ENCODE measurements at places on chromosomes 4 and X.

DNA sequence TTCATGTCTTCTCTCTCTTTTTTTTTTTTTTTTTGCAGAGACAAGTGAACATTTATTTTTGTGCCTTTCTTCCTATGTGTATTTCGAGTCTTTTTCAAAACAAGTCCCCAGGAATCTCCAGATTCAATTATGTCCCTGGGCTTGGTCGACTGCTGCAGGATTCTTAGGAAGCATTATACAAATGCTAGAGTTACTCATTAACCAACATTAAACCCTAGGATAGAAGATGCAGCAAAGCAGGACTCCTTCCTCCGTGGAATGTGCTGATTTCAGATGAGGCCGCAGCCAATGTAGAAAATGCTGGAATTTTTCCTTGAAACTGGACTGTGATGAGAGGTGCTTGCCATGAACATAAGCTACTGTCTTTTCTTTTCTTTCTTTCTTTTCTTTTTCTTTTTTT lies 3.4 kb downstream of the ZNF81 start:
- DNase-seq: no peak

GRCh38 chr4:40363945-40364344 lies 28.8 kb downstream of the CHRNA9 start:
- no peak for DNase-seq

GRCh38 chr4:185472103-185472542 lies 590 bp upstream of the CCDC110 start:
- no peak for DNase-seq

- no peak for DNase-seq
These were observed 206.1 kb downstream of the LHFPL1 start for GRCh38 chrX:112473654-112474053.

GRCh38 chr4:92447255-92447905 lies 143.6 kb downstream of the GRID2 start:
- no peak for DNase-seq

DNA sequence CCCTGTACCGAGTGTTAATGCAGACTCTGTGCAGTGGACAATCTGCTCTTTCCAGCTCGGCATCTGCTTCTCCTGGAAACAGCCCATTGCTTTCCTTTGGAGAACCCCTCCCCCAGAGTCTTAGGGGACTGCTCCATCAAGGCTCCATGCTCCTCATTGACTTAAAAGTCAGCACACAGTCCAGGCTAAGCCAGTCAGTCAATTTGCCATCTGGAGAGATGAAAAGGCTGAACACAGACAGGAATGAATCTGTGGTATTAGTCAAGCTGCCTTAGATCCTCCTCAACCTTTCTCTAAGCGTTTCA lies 20.3 kb downstream of the ATP8A1 start:
- DNase-seq: no peak

- no peak for DNase-seq
These were observed 19.9 kb downstream of the FGFBP1 start for GRCh38 chr4:15918484-15919129.

GRCh38 chrX:30900227-30900626 lies 11.2 kb upstream of the TAB3 start:
- DNase-seq: no peak

DNA sequence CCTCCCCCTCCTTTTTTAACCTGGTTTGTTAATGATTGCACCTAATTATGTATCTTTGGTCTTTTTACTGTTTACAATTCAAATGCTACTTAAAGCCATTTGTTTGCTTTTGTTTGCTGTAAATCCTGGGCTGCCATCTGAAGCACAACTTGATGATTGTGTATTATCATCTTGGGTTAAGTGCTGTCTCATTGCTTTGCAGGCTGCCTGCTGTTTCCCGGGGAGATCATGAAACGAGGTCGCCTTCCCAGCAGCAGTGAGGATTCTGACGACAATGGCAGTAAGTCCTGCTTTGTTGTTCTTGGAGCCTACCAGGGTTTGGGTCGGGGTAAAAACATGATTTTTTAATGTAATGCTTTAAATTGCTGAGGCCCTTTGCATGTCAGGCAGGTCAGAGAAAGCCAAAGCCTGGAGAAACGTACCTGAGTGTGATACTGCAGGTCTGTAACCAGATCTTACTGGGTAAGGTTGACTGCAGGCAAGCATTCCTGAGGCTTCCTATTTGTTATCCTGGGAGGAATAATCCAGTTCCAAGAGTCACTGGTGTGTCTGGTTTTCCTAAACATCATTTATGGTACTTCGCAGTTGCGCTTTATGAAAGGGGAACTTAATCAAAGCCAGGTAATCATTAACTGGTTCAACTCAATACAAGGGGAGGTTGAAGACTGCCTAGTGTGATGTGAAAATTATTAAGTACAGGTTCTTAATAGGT lies 22.2 kb downstream of the JADE1 start:
- no peak for DNase-seq

DNA sequence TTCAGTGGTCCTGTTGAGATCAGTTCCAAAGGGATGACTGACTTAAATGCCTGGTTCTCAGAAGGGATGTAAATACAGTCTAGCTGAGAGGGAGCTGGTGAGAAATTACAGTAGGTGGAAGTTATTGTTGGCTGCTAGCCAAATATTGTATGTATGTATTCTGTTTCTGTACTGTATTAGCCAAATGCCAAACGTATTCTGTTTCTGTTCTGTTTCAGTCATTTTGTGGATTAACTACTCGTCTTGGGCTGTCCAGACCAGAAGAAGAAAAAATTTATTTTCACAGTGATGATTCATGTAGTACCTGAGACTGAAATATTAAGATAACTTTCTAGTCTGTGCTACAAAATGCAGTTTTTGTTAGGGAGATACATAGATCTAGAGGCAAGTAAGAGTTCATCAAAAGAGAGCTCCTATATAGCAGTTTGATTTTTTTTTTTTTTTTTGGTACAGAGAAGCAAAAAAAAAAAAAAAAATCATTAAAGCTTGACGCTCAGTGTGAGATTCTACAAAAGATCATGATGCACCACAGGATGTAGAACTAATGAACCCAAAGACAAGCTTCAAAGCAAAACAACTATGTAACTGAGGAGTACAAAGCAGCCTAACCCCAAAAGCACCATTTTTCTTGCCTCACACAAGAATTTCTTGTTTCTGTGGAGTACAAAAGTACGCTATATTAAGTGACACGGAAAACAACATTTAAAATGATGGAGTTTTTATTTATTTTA lies 54.8 kb downstream of the CASP6 start:
- no peak for DNase-seq

DNA sequence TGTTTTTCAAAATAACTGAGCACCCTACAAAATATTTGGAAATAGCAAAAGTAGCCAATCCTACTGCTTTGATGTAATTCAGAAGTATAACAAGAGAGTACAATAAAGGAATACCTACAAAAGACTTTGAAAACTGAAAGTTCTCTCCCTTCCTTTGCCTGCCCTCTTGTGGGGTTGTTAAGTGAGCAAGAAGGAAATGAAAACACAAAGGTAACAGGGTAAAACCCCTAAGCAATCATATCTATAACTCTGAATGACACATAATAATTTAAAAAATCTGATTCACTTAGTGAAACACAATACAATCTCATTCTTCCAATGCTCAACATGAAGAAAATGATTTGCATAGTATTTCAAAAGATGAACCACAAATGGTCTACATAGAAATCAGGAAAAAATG lies 98.2 kb downstream of the FRYL start:
- no peak for DNase-seq

DNA sequence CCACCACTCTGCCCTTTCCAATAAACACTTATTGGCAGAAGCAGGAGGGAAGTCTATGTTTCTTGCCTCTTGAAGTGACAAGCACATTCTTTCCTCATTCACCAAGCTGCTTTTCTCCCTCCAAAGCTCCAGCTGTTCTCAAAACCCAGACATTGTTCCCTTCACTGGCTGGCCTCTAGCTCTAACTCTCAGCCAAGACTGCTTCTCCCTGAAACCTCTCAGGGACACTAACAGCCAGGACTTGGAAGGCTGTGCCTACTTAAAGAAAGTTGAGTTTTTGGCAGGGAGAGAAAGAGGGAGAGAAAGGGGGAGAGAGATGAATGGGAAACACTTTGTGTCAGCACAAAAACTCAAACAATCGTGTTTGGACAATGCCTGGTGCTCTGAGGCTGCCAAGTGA lies 99.5 kb downstream of the COX18 start:
- DNase-seq: no peak

GRCh38 chr4:27068151-27068867 lies 207.7 kb downstream of the STIM2 start:
- DNase-seq: no peak

DNA sequence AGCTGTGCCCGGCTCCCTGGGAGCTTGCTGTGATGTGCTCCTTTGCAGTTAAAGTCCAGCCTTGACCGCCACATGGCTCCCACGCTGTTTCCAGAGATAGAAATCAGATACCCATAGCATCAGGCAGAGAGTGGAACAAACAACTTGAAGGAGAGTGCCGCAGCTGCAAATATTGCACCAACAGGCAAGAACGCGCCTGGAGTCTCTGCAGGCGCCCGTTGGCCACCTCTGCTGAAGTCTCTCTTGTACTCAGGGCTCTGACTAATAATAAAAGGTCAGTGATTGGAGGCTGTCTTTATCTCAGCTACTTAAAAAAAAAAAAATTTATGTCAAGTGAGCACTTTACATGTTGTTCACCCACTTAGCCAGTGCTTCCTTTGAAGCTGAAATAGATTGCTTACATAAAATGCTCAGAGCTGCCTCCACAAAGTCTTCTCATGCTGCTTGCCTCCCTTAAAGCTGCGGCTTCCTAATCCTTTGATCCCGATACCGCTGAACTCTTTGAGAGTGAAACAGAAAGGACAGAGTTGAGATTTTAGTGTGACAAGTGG lies 30.9 kb upstream of the TENM3 start:
- DNase-seq: no peak

DNA sequence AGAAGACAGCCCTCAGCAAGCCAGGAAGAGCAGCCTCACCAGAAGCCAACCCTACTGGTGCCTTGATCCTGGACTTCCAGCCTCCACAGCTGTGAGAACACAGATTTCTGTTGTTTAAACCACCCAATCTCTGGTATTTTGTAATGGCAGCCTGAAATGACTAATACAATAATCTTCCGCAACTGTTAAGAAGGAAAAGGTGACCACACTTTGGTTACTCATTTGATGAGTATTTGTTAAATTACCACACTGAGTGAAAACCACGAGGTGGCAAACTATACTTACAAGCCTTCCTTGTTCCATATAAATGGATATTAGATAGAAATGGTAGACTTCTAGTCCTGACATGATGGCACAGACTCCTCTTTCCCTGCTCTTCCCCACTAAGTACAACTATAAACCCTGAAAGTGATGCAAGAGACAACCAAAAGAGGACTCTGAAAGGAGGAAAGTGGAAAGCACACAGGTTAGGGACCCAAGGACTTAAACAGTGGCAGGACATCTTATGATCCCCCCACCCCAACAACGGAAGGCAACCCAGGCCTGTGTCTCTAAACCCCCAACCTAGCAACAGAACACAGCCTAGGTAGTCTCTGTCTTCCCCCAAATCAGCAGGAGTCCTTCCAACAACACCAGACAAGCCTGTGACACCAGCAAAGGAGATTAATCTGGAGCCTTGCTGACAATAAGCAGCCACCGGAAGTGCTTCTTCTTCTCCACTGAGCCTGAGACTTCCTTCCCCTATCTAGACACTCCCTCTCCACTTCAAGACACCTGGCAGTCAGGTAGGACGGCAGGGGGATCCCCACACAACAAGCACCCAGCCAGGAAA lies 12.3 kb downstream of the ZNF182 start:
- no peak for DNase-seq

- DNase-seq: no peak
These were observed 100.8 kb downstream of the ARSJ start for GRCh38 chr4:113878668-113879067.

GRCh38 chrX:95076449-95076848 lies 1402.4 kb downstream of the FAM133A start:
- no peak for DNase-seq

GRCh38 chrX:136588036-136588435 lies 56.0 kb downstream of the VGLL1 start:
- no peak for DNase-seq

GRCh38 chrX:66863721-66864120 lies 224.8 kb upstream of the EDA2R start:
- DNase-seq: no peak

- no peak for DNase-seq
These were observed 1.2 kb downstream of the KLKB1 start for GRCh38 chr4:186228514-186228894.
